NCI-H2171 treated with DMSO at 0.1 percent for 48 hours (cell line): ENCODE measurements at places on chromosomes 7 and 10.

DNA sequence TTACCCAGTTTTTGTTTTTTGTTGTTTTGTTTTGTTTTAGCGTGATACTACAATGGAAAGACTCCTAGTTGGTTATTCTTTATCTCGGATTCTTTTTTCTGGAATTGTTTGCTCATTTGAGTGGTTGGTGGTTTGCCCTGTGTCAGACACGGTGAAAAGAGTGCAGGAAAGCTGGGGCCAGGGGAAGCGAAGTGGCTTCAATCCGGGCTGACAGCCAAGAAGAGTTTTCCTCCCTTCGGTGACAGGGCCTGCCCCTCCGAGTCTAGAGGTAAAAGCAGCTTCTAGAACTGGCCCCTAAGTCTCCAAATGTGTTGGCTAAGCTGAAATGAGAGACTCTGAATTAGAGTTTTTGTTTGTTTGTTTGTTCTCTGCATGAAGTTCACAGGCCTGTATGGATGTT, 5.7 kb upstream of the AP5Z1 start:
- no peak for DNase-seq

GRCh38 chr7:10128748-10129147, 844.9 kb upstream of the PHF14 start:
- no peak for DNase-seq

DNA sequence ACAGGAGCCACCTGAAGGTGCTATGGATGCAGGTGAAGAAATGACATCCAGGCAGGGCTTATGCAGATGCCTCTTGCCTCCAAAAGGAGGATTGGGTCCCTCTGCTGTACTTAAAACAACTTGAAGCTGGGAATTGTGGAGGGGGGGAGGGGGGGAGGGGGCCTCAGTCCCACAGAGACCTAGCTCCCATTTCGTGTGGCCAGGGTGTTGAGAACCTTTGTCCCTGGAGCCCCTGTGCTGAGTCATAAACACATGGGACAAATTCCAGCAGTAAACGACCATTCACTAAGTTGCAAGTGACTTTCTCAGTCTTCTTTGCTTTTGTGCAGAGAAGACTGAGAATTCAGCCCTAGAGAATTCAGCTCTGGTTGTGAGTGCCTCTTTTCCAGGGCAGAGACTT, 96.5 kb upstream of the PODXL start:
- DNase-seq: no peak

- DNase-seq: peak; percentile 72
These were observed 695 bp downstream of the PRKAG2 start for GRCh38 chr7:151875942-151876898.

DNA sequence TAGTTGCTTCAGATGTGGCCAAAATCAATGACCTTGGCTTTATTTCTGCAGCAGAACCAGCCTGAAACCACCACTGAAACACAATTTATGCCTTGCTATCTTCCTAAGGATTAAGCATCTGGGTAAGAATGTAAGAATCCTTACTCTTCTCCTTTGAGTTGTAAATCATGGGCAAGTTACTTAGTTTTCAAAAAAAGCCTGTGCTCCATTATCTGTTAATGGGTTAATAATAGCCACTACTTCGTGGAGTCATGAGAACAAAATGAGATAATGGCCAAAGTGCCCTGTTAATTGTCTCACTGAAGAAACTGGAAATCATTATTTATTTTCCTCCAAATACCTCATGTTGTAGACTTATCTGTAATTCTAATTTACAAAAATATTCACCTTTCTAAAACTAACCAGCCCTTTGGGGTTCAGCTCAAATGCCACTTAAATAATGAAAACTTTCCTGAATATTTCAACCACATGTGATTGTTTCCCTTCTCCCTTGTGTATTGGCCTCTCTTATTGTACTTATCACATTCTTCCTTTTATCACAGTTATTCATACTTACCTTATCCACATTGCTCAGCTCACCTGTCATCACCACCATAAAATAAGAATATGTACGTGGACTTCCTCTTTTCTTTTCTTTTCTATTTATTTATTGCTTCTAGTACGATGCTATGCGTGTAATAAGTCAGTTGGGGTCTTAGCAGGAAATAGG, 2.0 kb upstream of the AASS start:
- DNase-seq: no peak

- no peak for DNase-seq
These were observed 573.0 kb upstream of the IGFBP3 start for GRCh38 chr7:46494028-46494427.

GRCh38 chr7:2631946-2632732, at the start of gene TTYH3:
Gene TTYH3 (plus strand): TSS chr7:2631986. CDS start chr7:2632156, 170 bp downstream.
- DNase-seq: no peak

- no peak for DNase-seq
These were observed at the start of gene SOSTDC1 for GRCh38 chr7:16465469-16466361. Gene SOSTDC1 (minus strand): TSS chr7:16465738. CDS start chr7:16465668, 70 bp downstream.

DNA sequence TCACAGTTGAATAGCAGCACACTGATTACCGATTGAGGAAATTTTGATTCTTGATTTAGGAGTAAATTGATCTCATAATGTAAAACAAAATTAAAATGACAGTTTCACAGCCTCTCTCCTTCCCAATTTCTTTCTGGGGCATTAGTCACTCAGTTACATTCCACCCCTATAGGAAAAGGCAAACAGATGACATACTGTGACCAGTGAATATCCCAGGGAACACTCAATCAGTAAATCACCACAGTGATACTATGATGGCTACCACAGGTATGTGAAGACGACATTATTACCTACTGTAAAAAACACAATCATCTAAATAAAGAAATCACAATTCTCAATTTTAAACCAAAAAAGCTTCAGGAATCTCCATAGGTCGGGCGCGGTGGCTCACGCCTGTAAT, 15.5 kb downstream of the CTTNBP2 start:
- no peak for DNase-seq

GRCh38 chr7:110205899-110206298, 885.0 kb upstream of the LRRN3 start:
- no peak for DNase-seq

- DNase-seq: no peak
These were observed 11.3 kb downstream of the KMT2C start for GRCh38 chr7:152424348-152425108.

DNA sequence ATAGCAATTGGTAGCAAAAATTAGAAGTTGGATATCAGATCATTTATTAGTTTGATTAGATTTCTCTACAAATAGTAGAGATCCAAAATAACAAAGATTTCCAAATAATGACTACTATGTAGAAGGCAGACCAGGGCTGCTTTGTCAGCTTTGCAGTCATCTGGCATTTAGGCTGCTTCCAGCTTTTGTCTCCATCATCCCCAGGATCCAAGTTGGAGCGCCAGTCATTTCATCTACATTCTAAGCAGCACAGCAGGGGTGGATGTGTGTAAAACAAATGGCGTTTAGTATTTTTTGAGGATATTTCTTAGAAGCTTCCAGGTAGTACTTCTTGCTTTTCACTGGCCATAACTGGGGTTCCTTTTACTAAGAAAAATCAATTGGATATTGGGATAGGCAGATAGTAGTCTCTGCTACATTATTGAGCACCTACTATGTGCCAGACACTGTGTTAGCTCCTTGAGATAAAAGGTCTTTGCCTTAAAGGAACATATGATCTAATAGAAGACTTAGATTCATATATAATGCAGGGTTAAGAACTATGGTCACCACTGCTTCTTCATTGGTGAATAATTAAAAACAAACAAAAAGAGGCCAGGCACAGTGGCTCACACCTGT, 41.5 kb downstream of the TPST1 start:
- DNase-seq: no peak

- no peak for DNase-seq
These were observed 257.7 kb downstream of the SNX13 start for GRCh38 chr7:17682586-17682985.

DNA sequence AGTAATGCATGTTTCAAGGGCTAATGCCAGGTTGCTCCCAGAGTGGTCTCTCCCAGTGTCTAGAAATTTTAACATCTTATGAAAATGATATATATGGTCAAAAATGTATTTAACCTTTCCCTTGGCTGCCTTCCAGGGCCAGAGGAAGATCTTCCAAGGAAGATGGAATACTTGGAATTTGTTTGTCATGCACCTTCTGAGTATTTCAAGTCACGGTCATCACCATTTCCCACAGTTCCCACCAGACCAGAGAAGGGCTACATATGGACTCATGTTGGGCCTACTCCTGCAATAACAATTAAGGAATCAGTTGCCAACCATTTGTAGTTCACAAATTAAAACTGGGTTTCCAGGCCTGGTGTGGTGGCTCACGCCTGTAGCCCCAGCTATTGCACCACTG, 9.0 kb downstream of the GATAD1 start:
- no peak for DNase-seq

DNA sequence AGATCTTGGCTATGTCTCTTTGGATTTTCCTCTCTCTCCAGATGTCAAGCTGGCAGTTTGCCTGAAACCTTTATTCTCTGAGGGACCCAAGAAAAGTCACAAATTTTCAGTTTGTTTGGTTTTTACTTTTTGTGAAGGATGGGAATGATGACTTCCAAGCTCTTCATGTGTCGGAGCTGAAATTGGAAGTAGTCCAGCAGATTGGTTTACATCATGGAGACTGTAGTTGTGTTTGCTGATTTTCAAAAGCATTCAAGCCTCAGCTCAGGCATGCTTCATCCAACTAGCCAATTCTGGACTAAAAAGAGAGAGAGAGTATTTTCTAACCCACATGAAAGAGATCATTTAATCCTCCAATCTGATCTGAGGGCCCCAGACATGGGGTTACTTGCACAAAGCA, 326.2 kb upstream of the AUTS2 start:
- peak; percentile 95 for DNase-seq

- no peak for DNase-seq
These were observed 9.7 kb upstream of the EDRF1 start for GRCh38 chr10:125709553-125710474.

DNA sequence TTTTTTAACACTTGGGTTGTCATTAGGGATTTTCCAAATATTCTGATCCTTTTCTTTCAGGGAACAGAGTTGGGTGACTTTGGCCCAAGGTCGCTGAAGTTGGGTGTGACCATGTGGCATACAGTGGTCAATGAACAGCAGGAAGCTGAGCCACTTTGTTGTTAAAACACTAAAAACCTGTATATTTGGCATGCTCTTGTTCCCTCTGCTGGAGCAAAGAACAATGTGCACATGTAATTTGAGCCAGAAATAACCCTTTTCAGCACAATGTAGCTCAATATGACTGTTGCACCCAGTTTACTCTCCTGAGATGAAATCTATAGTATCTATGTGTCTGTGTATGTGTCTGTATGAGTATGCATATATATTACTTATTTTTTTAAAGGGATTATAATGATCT, 74.9 kb downstream of the ADCYAP1R1 start:
- peak; percentile 61 for DNase-seq

GRCh38 chr7:123633553-123633952, 22.1 kb upstream of the LMOD2 start:
- DNase-seq: no peak

DNA sequence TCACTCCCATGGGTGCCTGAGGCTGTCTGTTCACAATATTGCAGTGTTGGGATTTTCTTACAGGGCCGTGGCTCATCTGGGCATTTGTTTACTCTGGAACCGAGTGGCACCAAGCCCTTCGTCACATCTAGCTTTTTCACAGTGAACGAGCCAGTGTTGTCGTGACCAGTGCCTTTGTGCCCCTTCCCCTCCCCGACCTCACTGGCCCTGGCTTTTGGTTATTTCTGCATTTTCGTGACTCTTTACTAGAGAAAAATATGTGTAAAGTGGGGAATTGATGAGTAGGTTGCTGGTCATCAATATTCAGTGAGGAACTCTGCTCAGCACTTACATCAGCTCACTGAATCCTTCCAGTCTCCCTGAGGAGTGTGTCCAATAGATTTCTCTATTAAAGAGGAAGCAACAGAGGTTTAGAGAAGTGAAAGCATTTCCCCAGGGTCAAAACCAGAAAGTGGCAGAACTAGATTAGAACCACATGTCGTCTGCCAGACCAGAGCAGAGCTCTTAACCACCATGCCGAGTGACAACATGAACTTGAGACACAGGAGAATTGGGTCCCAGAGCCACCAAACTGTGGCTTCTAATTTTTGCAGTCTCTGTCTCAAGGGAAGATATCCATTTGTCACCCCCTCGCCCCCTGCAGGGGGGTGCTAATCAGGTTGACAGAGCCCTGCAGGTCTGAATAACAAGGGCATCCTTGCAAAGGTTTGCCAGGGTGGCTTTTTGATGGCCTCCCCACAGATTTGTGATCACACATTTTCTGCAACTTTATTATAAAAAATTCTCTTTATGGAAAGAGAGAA, 125.3 kb downstream of the CHN2 start:
- DNase-seq: no peak

DNA sequence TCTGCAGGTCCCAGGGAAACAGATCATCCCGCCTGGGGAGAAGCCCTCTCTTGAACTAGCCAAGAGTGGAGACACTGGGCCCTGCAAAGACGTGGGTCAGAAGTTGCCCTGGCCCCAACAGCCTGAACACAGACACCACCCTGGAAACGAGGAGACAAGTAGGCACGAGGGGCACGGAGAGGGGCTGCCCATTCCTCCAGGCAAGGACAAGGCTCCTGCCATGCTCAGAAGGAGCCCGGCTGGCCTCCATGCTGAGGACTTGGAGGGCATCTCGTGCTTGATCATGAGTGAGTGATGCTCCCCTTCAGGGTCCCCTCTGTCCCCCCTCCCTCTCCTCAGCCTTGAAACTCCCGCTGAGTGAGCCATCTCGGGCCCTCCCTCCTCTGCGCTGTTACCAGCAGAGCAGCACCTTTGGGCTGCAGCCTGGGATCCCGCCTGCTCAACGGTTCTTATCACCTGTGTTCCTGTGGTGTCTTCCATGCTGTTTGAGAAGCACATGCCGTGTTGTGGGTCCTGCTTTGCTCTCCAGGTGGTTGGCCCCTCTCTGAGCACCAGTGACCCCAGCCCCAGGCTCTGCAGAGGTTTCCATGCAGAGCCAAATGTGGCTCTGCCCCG, 544.3 kb downstream of the TCERG1L start:
- no peak for DNase-seq

DNA sequence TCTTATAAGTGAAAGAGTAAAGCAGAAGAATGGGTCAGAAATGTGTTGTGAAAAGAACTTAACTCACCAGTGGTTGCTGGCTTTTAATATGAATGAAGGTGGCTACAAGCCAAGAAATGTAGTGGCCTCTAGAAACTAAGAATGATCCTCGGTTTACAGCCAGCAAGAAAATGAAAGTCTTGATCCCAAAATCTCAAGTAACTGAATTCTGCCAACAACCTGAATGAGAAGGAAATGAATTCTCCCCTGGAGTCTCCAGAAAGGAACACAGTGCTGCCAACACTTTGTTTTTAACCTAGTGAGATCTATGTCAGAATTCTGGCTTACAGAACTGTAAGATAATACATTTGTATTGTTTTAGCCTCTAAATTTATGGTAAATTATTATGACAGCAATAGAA, 193.0 kb downstream of the FZD1 start:
- no peak for DNase-seq

DNA sequence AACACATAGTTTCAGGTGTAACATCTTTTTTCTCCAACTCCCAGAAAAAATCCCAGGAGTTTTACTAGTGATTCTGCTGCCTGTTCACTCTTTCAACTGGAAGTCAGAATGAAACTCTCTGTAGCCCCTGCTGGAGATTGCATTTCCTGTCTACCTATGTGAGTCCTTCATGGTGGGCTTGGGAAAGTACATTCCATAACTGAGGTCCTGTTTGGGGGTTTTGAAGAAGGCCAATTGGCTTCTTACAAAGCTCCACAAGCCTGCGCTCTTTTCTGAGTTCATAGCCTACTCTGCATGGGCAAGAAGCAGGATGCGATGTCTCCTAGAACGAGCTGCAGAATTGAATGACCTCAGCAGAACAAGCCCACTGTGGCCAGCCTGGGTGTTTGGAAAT, 86.7 kb downstream of the LYZL2 start:
- no peak for DNase-seq

GRCh38 chr7:7109934-7110333, 72.4 kb upstream of the C1GALT1 start:
- DNase-seq: no peak

GRCh38 chr10:88386821-88387773, 196.0 kb downstream of the RNLS start:
- no peak for DNase-seq

GRCh38 chr7:77329466-77330168, 86.5 kb downstream of the GSAP start:
- DNase-seq: no peak
